ENCODE measurements at places on chromosomes 16 and 17.

DNA sequence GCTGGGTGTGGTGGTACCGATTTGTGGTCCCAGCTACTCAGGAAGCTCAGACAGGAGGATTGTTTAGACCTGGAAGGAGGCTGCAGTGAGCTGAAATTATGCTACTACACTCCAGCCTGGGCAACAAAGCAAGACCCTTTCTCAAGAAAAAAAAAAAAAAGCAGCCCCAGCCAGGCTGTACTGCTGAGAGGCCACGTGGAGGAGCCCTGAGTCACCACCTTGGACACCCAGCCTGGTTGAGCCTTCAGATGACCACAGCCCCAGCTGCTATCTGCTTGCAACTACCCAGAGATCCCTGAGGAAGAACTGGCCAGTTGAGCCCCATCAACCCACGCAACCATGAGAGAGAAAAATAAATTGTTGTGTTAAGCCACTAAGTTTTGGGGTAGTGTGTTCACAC is 23.6 kb upstream of the GPRC5C start:
- no peak for DNase-seq

- no peak for DNase-seq
Observed at GRCh38 chr17:13292291-13292690, 274.5 kb upstream of the ELAC2 start.

DNA sequence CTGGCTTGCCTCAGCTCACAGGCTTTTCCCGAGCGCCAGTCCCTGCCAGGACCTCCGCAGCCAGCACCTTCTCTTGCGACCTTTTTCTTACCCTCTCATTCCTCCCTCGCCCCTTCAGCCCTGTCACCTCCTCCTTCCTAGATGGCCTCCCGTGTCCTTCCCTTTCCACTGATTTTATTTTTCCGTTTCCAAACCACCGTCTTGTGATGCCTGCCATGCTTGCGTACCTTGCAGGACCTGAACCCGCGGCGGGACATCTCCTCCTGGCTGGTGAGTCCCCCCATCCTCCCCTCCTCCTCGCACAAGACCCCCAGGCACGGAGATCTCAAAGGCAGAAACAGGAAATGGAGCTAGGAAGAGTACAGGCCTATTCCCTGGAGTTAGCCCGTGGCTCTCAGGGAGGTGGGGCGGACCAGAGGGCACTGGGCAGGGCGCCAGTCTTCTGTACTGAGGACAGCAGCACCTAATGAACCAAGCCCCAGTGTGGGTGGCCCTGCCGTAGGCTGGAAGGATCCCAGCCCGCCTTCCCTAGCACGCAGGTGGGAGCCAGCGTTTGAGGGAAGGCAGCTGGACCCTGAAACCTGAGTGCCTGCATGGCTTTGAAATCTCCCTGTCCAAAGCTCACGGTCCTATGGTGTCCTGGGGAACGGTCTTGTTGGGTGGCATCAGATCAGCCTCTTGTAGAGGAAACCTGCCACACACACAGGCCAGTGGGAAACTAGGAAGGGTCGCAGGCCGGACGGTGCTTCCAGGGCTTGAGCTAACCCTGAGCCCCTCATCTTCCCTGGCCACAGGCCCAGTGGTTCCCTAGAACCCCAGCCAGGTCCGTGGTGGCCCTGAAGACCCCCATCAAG is 612 bp downstream of the CISD3 start:
- peak; percentile 54 for DNase-seq

GRCh38 chr16:83958137-83958845 is 5.3 kb downstream of the OSGIN1 start:
- DNase-seq: no peak

DNA sequence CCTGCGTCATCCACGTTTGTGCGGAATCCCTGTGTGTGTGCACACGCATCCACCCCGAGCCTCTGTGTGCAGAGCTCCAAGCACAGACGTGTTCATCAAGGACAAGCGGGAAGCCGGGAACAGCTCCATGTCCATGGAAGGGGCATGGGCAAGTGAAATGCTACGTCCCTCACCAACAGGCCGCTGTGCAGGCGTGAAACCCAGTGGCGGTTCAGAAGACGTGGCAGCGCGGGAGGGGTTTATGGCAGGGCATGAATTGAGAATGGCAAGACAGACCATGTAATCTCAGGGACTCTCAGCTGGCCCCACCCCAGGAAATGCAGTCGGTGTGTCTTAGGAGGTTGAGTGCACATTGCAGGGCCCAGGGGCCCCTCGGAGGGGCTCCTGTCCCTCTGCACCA is 52.7 kb downstream of the TBC1D16 start:
- DNase-seq: no peak
